ENCODE measurements at places on chromosomes 11 and 22. TPM values are rescaled to one million over a fixed set of nuclear protein-coding genes. Genes with fewer than 3 reads are reported as not detected.

DNA sequence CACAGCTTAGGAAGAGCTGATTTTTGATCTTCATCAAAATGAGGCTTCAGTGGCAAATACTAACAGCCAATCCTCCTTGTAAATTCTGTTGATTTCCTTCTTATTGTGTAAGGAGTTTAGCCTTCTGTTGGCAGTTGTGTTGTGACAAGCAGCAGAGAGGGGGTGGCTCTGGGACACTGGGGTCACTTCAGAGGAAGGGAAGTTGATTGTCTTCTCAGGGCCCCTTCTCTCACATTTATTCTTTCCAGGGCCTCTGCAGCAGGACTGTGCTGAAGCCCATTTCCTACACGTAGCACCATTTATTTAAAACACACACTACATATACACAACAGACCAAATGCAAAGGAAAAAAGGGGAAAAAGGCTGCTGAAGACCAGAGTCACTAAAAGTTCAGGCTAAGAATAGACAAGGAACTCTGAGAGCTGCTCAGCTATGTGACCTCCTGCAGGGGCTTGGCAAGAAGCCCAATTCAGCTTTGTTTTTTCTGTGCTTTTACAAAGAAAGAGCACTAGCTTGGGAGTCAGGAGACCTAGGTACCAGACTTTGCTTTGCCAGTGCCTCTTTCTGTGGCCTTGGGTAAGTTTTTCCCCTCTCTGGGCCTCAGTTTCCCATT is 28.3 kb upstream of the UPB1 start:
- peak; percentile 41 for DNase-seq

GRCh38 chr22:27989758-27990450 is 70.8 kb upstream of the PITPNB start:
- DNase-seq: no peak

DNA sequence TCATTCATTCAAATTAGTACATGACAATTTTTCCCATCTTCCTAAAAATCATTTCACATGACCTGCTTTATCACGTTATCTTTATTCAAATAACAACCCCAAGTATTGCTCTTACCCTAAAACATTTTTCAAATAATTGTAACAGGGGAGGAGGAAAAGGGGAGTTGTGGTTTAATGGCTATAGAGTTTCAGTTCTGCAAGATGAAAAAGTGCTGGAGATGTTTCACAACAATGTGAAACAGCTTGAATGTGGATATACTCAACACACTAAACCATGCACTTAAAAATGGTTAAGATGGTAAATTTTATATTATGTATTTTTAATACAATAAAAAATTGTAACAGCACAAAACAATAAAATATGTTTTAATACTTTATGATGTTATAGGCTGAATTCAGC is 161.6 kb upstream of the GUCY1A2 start:
- no peak for DNase-seq

DNA sequence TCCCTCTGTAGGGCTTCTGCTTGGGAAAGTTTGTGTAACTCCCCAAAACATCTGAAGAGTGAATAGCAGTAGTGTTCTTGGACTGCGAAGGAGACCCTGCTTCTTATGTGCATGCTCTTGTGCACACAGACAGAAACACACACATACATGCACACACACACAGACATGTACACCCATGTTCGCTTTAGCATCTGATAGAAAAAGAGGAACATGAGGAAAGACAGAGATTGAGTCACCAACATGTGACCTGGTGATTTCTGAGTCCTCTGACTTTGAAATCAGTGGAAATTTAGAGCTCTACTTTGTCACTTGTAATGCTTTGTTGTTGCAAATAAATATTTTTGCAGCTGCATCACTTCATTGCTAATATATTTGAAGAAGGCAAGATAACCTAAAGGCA is 23.8 kb downstream of the CD44 start:
- no peak for DNase-seq

DNA sequence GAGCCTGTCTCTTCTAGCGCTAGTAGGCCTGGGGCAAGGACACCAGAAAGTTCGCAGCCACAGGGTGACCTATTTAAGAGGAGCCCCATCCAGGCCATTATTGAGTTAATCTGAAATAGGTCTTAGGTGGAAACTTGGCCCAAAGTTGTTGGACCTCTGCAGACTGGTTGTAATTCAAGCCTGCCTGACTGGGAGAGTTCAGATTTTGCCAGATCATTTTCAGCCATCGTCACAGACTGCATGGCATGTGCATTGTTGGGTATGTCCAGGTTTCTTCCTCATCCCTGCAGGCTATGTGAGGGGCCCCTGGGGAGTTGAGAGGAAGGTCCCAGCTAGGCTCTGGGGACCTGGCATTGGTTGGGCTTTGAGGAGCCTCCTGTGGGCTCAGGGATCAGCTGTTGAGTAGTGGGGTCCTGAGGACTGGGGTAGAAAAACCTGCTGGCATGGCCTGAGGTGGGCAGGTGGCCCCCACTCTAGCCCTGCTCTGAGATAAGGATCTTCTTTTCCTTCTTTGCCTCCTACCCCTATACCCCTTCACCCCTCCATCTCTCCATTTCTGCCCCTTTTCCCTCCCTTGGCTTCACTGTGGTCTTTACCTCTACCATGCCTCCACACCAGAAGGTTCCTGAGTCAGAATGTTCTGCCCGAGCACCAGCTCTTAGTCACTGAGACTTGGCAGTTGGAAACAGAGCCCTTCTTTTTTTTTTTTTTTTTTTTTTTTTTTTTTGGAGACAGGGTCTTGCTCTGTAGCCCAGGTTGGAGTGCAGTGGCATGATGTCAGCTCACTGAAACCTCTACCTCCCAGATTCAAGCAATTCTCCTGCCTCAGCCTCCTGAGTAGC is 112.7 kb downstream of the MORC2 start:
- peak; percentile 33 for DNase-seq

- DNase-seq: no peak
These were observed 9.6 kb downstream of the P2RY2 start for GRCh38 chr11:73227571-73228211.

DNA sequence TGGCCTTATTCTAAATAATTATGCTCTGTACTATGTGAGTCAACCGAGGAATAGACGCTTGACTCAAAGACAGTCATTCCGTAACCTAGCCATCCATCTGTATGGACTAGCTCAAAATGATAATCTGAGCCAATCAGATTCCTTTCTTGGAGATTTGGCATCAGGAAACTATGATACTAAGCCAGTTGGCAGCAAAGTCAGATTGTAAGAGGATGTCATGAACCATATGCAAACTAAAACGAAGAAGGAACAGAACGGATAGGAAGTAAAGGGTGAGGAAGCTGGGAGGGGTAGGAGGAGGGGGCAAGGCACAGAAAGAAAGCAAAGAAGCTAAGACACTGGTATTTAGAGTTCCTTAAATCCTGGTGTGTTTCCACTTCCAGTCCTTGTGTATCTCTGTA is 10.7 kb upstream of the SESN3 start:
- no peak for DNase-seq

DNA sequence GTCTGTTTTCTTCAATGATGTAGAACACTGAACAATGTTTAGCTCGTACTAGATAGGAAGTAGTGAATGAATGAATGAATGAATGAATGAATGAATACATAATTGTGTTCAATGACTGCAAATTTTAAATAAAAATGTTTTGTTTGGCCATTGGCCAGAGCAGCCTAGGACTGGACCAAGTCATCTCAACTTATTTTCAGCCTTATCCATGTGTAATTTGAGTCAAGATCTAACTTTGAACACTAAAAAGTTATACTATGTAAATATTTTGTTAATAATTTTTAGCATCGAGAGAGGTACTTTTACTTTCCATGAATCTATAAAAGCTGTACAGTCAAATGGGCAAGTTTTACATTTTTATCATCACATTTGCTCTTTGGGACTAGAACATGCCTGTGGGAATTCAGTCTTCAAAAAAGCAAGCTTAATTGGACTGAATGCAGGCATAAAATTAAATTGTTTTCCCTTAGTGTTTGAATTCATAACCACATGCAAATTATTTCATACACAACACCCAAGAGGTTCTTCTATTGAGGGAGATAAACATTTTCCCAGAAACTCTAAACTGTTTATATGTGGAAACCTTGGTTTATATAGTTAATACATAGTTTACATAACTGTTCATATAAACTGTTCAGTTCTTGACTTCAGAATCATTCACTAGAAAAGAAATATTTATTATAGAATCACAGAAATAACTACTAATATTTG is 222.1 kb upstream of the ANO3 start:
- DNase-seq: no peak

DNA sequence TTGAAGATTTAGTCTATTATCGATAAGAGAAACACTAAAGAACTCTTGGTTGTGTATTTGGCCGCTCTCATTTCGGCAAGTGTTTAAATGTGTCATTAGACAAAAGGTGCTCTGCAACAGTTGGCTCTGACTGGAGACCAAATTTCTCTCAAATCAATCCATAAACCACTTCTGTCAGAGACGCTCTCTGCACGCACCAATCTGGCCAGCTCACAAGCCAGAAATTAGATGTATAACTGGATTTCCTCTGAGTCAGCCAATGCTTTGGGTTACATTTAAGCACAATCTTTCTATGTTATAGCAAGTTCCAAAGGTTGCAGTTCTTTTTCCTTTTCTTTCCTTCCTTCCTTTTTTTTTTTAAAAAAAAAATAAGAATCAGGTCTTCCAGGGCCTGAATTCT is 17.6 kb upstream of the PARVA start:
- DNase-seq: peak; percentile 48

GRCh38 chr22:42780070-42780540 is 59.4 kb upstream of the A4GALT start:
- DNase-seq: peak; percentile 39

DNA sequence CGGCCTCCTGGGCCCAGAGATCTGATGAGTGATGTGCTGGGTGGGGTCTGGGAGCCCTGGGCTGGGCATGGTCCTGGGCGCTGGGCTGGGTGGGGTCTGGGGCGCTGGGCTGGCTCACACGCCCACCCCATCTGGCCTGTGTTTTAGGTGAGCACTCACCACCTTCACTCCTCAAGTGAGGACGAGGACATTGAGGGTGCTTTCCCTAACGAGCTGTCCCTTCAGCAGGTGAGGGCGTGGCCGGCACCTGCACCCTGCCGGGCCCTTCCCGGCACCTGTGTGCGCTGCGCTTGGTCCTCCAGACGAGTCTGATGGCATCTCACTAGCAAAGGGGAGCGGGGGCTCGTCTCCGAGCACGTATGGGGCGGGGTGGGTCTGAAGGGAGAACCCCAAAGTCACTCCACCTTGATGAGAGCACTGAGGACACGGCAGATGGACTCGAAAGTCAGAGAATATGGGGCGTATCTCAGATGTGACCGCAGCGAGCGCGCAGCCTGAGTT is 37.9 kb downstream of the SBF1 start:
- DNase-seq: no peak

DNA sequence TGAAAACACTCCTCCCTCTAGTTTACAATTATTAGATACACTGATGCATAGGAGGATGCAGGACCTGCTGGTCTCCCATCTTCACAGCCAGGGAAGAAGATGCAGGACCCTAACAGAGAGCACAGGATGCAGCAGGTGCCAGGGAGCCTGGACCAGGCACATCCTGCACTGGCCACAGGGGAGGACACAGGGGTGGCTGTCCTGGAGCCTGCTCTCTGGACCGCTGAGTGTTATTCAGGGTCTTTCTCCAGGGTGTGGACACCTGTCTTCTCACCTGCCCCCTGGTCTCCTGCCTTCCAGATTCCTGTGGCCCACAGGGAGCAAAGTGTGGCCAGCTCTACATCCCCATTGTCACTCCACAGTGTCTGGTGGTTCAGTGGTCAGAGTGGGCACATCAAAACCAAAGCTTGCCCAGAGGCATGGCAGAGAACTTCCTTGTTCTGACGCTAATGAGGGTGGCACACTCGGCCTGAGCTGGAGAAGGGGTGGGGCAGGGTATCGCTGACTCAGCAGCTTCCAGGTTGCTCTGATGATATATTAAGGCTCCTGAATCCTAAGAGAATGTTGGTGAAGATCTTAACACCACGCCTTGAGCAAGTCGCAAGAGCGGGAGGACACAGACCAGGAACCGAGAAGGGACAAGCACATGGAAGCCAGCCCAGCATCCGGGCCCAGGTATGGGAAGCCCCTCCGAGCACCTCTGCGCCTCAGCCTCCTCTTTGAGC is at the start of gene APOBEC3A:
APOBEC3A (plus strand) TSS at position 564 of the 725 bp plus-strand sequence; CDS start at position 647, 83 bp downstream.
- DNase-seq: no peak

GRCh38 chr11:17683377-17684161 is 35.8 kb upstream of the MYOD1 start:
- DNase-seq: peak; percentile 91

DNA sequence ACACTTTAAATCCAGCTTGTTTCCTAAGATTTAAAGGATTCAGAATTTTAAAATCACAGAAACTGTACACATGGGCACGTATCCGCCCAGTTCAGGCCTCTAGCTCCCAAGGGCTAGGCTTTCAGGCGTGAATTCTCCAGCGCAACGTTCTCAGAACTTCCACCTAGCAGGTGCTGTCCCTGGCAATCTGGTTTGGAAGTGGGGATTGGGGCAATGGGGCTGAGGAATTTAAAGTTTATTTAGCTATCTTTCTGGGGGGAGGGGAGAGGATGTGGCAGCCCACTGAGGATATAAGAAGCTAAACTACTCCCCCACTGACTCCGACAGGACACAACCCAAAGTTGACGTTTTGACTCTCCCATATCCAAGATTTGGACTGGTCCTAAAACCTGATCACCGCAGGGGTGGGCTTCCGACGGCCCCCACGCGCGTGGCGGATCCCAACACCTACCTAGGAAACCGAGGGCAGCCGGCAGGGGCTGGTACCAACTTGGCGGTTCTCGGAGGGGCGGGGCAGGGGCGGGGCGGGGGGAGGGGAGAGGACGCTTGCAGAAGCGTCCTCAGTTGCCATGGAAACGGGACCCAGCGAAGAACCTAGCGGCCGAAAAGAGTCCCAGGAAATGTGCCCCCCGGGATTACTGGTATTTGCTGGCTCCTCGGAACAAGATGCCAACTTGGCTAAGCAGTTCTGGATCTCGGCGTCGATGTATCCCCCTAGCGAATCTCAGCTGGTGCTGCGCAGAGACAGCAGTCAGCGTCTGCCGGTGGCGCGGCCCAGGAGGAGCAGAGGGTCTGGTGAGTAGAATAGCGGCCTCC is at the start of gene HOATZ:
HOATZ (plus strand) TSS at position 563 of the 816 bp plus-strand sequence; CDS start at position 570, 7 bp downstream.
- DNase-seq: no peak

DNA sequence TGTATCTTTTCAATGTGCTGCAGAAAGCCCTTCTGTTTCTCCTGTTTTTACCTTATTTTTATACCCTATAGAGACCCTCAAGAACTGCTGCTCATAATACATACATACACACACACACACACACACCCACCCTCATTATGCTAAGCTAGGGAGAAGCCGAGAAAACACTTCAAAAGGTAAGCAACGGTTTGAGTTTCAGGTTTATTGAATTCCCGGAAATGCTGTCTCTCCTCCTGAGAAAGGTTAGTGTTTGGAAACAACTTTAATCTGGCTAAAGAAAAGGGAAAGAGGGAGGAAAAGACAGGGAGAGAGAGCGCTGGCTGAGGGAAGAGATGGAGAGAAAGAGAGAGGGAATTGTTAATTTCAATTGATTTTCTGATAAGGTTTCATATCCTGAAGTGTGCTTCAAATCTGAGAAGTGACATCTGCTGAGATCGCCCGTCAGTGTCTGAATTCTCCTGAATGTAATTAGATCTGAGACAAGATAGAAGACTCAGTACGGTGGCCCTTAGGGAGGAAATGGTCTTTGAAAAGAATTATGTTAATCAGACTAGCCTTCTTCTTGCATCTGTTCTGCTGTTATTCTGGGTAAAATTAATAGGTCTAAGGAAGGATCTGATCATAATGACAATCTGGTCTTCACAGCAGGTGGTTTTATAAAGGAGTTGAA is 169.1 kb downstream of the NXPE2 start:
- DNase-seq: no peak

- DNase-seq: no peak
These were observed 8.1 kb upstream of the CASTOR1 start for GRCh38 chr22:30297276-30297990.

UPK2 gene
- total RNA-seq: not detected

NEFH gene
- not detected for total RNA-seq

GNG3 gene
- total RNA-seq: not detected

TAF10 gene
- total RNA-seq: 59.5 TPM

FGF4 gene
- not detected for total RNA-seq

CCDC89 gene
- total RNA-seq: not detected
